Osteocyte (in vitro differentiated cells): ENCODE measurements at places on chromosomes 16 and 17. TPM values are rescaled to one million over a fixed set of nuclear protein-coding genes. Genes with fewer than 3 reads are reported as not detected.
A peak's percentile ranks its signal among the peaks of the same experiment; 100 is the strongest.

GRCh38 chr16:12767897-12768296 is 35.8 kb downstream of the CPPED1 start:
- peaks cover 6% of the 10 kb centered on the region for H3K36me3 ChIP-seq
- no peak overlapping the region for H3K4me3 ChIP-seq
- no peaks in the 10 kb centered on the region for H3K27me3 ChIP-seq
- no peak for DNase-seq

DNA sequence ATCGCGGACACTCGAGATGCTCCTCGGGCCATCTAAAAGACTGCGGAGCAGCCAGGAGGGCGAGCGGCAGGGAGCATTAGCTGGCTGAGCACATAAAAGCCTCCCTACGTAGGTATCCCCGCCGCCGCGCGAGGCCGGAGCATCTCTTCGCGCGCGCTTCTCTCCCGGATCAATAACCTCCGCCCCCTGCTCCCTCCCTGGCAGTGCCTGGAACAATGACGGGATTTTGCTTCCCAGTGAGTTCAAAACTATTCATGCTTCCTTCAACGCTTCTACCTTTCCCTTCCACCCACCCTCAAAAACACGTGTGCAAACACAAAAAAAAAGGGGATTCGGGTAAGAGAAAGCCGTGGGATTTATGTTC is 984 bp downstream of the CENPV start:
- peaks cover 5% of the 10 kb centered on the region for H3K27me3 ChIP-seq
- peaks cover 18% of the 10 kb centered on the region for H3K4me1 ChIP-seq

DNA sequence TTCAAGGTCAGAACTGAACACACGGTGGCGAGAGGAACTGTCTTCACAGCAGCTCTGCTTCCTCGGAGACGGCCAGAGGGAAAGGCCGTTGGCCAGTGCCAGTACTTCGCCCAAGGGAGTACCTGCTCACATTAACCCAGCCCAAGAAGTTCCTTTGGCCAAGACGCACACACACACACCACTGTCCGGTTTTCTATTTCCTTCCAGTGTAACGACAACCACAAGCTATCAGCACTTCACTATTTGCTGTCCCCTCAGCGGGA is 744 bp upstream of the GGNBP2 start:
- DNase-seq, result no peak
- peak overlapping the region; percentile 99 for H3K27ac ChIP-seq
- no peaks in the 10 kb centered on the region for H3K27me3 ChIP-seq
- peak overlapping the region; percentile 89 for H3K4me3 ChIP-seq
- H3K4me1 ChIP-seq, result peaks cover 39% of the 10 kb centered on the region

Gene CTRL
- 0.39 and 0.91 TPM in 2 replicates for total RNA-seq

DNA sequence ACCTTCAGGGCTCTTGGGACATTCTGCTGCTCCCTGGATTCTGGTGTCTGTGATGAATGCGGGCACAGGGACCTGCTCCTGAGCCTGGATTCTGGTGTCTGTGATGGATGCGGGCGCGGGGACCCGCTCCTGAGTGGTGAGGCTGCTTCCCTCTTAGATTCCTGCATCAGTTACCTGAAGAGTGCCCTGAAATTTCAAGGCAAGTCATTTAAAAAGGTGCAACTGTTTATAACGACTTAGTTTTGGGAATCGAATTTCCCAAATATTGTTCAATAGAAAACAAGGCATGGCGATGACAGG is 7.0 kb downstream of the TMEM204 start:
- H3K27ac ChIP-seq, result no peak overlapping the region
- H3K4me3 ChIP-seq, result no peak overlapping the region
- no peak for DNase-seq

DNA sequence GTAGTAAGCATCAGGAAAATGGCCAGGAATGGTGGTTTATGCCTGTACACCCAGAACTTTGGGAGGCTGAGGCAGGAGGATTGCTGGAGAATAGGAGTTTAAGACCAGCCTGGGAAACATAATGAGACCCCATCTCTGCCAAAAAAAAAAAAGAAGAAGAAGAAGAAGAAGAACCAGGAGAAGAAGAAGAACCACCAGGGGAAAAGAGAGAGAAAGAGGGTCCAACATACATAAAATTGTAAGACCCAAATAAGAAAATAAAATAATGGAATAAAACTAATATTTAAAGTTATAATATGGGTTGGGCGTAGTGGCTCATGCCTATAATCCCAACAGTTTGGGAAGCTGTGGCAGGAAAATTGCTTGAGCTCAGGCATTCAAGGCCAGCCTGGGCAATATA is 408.4 kb downstream of the ZFHX3 start:
- no peak overlapping the region for H3K27ac ChIP-seq
- H3K27me3 ChIP-seq, result no peaks in the 10 kb centered on the region
- H3K4me3 ChIP-seq, result no peak overlapping the region

DNA sequence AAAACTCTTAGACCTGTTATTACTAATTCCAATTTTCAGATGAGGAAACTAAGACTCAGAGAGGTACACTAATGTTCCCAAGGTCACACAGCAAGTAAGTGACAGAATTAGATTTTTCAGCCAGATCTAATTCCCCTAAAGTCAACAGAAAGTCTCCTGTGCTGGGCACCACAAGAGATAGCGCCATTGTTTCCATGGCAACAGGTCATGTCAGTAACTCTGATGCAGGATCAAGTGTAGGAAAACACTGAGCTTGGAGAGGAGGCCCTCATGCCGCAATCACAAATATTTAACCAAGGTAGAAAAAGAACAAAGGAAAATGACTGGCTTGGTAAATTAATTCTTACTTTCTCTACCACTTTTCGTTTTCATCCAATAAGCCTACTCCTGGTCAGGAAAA is 166.0 kb upstream of the CDH13 start:
- no peak overlapping the region for H3K4me3 ChIP-seq
- no peaks in the 10 kb centered on the region for H3K4me1 ChIP-seq
- H3K36me3 ChIP-seq, result no peaks in the 10 kb centered on the region
- no peak for DNase-seq

DNA sequence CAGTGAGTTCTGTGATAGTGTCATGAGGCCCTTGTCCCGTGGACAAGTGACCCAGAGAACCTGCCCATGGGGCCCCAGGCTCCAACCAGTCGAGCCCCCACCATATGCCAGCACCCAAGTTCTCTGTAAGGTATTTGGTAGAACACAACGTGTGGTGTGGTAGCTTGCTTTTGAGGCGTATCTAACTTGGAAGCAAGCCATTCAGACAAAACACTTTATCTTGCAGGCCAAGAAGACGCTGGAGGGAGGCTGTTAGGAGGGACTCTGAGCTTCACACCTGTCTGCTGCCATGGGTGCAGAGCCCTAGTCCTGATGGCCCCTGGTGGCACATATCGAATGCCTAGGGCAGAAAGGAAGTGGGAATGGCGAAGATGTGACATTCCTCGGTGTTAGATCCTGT is 1.6 kb downstream of the NDUFAF8 start:
- H3K36me3 ChIP-seq, result peaks cover 3% of the 10 kb centered on the region
- no peak for DNase-seq
- peak overlapping the region; percentile 44 for H3K27ac ChIP-seq
- H3K27me3 ChIP-seq, result no peaks in the 10 kb centered on the region
- peaks cover 26% of the 10 kb centered on the region for H3K4me1 ChIP-seq

GRCh38 chr17:72631568-72631948 is 460.9 kb downstream of the SLC39A11 start:
- no peak overlapping the region for H3K4me3 ChIP-seq
- H3K4me1 ChIP-seq, result no peaks in the 10 kb centered on the region

DNA sequence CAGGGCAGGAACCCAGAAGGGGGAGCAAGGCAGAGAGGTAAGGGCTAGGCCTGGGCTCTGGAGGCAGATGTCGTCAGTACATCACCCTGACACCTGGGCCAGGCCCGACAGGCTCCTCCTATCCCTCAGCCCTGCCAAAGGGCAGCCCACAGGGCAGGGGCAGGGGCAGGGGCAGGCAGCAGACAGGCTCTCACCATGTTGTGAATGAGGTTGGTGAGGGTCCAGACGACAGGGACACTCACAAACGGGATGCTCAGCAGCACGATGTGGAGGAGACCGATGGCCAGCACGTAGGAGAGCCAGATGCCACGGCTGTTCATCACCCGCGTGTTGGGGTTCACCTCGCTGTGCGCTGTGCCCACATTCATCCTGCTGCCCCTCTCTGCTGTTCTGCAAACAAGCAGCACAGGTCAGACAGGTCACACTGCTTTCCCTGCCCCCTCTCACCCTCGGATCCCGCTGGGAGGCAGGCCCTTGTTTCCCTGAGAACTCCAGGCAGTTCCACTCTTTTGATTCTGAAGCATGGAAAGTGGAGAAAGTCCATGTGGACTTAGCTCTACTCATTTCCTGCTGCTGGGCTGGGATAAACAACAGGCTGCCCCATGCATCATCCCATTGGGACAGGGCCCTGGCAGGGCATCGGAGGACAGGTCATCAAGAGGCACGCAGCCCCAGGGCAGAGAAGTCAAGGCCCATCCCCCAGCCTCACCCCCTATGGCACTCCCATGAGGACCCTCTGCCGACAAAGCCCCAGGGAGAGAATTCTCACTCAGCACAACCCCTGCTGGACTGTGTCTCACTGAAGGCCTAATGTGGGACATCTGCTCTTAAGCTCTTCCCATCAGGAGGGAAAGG is 3.3 kb downstream of the ORMDL3 start:
- no peaks in the 10 kb centered on the region for H3K27me3 ChIP-seq
- no peak for DNase-seq
- peaks cover 13% of the 10 kb centered on the region for H3K36me3 ChIP-seq
- peaks cover 42% of the 10 kb centered on the region for H3K4me1 ChIP-seq

DNA sequence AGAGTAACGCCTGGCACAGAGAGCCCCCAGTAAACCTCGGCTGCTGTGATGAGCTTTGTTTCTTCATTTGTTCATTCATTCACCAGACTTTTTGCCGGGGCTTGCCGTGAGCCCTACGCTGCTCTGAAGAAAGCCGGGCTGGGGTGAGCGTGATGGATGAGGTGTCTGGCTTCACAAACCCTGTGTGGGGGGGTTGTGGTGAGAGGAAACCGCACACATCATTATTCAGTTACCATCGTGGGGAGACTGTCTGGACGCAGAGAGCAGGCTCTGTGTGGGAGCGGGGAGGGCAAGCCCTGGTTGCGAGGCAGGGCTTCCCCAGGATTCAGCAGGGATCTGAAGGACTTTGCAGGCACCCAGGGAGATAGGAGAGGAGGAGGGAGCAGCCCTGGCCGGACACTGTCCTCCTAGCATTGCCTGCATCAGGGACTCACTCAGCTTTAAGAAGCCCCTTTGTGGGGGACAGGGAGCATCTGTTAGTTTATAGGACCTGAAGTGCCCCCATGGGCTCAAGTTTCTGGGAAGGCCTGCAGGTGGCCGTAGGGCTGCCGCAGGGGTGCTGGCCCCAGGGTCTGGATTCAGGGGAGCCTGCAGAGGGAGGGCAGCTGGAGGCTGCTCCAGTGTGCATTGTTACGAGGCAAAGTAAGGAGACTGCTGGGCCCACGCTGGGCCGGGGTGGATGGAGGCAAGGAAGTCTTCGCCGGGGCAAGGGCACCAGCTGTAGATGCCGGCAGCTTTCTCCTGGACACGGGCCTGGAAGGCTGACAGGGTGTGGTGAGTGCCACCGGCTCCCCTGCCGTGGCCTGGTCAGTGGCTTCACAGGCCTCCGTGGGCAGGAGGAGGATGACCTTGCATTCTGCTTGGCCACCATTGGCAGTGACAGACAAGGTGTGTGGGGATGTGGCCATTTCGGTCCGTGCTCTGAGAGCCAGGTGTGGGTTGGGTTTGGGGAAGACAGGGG is 334.5 kb downstream of the SEC14L1 start:
- H3K27me3 ChIP-seq, result no peaks in the 10 kb centered on the region
- peak overlapping the region; percentile 97 for H3K27ac ChIP-seq
- peaks cover 100% of the 10 kb centered on the region for H3K4me1 ChIP-seq
- H3K36me3 ChIP-seq, result peaks cover 2% of the 10 kb centered on the region
- peak overlapping the region; percentile 50 for H3K4me3 ChIP-seq

Gene HIRIP3
- 11.5 and 12.5 TPM in 2 replicates for total RNA-seq

DNA sequence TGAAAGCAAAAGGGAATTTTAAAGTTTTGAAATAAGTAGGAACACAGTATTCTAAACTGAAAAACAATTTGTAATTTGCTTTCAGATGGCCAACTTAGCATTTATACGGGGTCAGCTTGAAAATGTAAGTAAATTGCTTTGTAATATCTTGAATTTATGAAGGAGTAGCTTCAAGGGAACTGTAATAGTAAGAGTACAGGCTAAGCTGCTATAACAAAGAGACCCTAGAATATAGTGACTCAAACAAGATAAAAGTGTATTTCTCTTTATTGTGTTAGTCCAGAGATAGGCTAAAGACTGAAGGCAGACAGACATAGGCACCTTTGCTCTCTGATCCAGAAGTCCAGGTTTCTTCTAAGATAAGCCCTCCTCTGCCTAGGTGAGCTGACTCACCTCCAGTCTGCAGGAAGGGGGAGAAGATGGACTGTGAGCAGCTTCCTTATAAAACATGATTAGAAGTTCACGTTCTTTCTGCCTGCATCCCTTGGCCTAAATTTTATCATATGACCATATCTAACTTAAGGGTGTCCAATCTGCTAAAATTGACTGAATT is 3.2 kb downstream of the TTC19 start:
- H3K4me1 ChIP-seq, result peaks cover 25% of the 10 kb centered on the region
- H3K4me3 ChIP-seq, result no peak overlapping the region
- H3K36me3 ChIP-seq, result peaks cover 57% of the 10 kb centered on the region

DNA sequence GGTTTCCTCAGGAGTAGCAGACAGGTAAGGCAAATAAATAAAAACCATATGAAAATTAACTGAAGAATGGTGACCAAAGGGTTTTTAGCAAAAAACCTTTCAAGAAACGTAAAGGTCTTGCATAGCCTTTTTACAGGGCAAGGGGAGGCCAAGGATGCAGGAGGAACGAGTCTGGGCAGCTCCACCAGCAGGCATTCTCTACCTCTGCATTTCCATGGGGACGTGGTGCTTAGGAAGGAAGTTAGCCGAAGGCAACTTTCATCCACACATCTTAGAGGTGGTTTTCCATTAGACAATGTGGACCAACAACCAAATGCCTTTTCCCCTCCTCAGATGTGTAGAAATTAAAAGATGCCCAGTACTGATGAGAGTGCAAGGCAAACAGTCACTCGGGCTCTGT is 20.7 kb downstream of the TOM1L2 start:
- peaks cover 12% of the 10 kb centered on the region for H3K36me3 ChIP-seq
- peaks cover 37% of the 10 kb centered on the region for H3K4me1 ChIP-seq
- H3K27ac ChIP-seq, result peak overlapping the region; percentile 86
- H3K4me3 ChIP-seq, result no peak overlapping the region
- no peaks in the 10 kb centered on the region for H3K27me3 ChIP-seq
- no peak for DNase-seq

GRCh38 chr17:36869856-36870719 is 67.2 kb upstream of the LHX1 start:
- H3K4me1 ChIP-seq, result no peaks in the 10 kb centered on the region
- peaks cover 33% of the 10 kb centered on the region for H3K27me3 ChIP-seq
- no peak overlapping the region for H3K27ac ChIP-seq
- H3K36me3 ChIP-seq, result no peaks in the 10 kb centered on the region
- H3K4me3 ChIP-seq, result no peak overlapping the region
